ENCODE measurements at places on chromosomes 1 and 21. TPM values are rescaled to one million over a fixed set of nuclear protein-coding genes. Genes with fewer than 3 reads are reported as not detected.

DNA sequence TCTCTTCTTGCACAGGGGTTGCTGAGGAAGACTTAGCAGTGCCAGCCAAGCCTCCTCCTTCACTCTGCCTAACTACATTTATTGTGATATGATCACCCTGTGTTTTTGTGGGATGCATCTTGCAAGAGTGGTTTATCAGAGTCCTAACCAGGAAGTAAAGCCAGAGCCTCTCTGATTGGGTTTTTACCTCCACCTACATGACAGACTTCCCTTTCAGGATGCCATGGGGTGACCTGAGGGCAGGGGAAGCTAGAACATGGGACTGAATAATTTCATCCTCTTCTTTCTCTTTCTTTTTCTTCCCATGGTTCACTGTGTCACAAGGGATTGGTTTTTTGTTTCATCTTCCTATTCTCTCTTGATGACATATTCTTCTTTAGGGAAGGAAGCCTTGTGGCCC, 146.6 kb downstream of the HHAT start:
- DNase-seq, result no peak

GRCh38 chr1:97909266-97909665, 11.6 kb downstream of the DPYD start:
- DNase-seq, result no peak

DNA sequence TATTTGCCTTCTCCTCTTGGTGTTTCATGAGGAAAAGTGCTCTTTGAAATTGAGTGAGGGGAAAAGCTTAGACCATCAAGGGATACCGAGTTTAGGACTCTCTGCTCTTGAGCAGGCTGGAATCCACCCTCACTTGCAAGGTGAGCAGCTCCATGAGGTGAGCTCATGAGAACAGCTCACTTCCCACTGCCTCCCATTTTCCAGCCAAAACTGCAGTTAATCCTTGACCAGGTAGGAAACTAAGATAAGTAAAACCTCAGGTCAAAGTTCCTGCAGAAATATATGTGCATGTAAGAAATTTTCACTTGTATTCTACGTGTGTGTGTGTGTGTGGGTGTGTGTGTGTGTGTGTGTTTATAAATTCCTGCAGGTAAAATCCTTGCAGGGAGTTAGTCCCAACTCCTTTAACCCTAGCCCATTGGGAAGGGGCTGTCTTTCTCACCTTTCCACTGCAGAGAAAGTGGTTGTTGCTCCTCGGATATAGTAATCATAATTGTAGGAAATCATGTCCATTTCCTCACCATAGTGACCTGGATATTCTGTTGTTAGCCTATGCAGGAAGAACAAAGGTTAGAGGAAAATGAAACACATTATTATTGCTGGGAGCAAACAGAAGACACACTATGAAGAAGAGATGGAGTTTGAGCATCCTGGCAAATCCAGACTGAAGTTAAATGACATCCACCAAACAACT, 28.3 kb downstream of the DPT start:
- no peak for DNase-seq

IL12RB2 gene
- 0.33 TPM for total RNA-seq

DNA sequence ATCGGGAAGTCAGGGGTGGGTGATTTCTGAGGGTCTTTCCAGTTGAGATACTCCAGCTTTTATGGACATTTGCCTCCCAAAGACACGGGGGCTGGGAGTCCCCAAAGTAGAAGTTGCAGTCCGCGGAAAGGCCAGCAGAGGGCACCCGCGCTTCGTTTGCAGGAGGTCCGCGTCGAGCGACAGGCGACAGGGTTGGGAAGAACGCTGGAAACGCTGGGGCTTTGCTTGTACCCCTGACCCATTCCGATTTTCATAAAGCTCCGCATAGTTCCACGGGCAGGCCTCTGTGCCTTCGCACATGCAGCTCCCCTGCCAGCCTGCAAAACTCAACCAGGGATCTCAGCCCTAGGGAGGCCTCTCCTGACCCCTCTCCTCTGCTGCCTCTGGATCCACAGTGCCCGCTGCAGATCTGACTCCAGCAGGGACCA, 44.2 kb upstream of the LAPTM5 start:
- DNase-seq, result peak; percentile 91

- no peak for DNase-seq
Measured at GRCh38 chr1:5348732-5349465, 643.3 kb downstream of the NPHP4 start.

EGLN1 gene
- total RNA-seq, result 20.6 TPM

SH2D5 gene
- not detected for total RNA-seq

DNA sequence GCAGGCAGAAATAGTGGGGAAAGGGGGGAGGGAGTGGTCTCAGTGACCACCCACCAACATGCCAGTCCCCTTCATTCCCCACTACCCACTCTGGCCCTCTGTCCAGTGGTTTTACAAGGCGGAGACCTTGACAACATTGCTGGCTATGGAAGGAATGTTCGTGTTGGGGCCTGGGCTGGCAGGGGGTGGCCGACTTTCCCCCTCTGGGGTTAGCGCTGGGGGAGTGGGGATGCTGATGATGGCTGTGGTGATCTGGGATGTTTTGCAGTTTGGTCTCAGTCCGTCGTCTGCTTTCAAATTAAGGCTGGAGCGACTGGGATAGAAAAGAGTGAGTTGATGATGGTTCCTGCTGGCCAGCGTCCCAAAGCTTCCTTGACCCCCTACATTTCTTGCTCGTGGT, 20.3 kb downstream of the DDX20 start:
- no peak for DNase-seq

ALPL gene
- total RNA-seq, result 171 TPM

DNA sequence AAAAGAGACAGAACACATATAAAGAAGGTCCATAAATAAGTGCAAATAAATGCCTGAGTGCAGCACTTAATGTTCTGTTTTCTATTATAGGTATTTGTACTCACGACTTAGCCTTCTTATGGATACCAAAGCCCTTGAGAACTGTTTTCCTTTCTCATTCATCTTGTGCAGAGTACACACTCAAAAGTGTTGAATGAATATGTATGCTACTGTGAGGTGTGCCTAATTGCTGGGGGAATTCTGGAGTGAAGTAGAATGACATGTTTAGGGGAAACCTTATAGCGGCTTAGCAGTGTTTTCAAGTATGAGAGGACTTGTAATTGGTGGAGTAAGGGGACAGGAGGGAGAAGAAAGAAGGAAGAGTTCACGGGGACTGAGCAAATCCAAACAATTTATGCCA, 157.6 kb downstream of the CACNA1E start:
- DNase-seq, result no peak

Data from upper lobe of left lung (tissue), 6 donors.